Astrocyte (in vitro differentiated cells and primary cell): ENCODE measurements at places on chromosomes 13 and 19.
A peak's percentile ranks its signal among the peaks of the same experiment; 100 is the strongest.

DNA sequence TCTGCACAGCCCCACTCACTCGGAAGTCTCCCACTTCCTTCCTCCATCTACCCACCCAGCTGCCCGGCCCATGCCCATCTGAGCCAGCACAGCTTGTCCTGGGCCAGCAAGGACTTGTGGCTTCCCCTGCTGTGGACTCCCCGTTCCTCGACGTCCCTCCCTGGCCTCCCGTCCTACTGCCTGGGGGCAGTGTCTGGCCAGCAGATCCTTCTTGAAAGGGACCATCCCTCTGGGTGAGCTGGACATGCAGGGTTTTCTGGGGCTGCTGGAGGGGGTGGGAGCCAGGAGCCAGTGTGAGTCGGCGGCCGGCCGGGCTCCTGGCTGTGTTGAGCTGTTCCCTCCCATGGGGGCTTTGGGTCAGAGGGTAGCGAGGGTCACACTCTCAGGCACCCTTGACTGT is 26.7 kb downstream of the CRTC1 start:
- no peak for DNase-seq

DNA sequence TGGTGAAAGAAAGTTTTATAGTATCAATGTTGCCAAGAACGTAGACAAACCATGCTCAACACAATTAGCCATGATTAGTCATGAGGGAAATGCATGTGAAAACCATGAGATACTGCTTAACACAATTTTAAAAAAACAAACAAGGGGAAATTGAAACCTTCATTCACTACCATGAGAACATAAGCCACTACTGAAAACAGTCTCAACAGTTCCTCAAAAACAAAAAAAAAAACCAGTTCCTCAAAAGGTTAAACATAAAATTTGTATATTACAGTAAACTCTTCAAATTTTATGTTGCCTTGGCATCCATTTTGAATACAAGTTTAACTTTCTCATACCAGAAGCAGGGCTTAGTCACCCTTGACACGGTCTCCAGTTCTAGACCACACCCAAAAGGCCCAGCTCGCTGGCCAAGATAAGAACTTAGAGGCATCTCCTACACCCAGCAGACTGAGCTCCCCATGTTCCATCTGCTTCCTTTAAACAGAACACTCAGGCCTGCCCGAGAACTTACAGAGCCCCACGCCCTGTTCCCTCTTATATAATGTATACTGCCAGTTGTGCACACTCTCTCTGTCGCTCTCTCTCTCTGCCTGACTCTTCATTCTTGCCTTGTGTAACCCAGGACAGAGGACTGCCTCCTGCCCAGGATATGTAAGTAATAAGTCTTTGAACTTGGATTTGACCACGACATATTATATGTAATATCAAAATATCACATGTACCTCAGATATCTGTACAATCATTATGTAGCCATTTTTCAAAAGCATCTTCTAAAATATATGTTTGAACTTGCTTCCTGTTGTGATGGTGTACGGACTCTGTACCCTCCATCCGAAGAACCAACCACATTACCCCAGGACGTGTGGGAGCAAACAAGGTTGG is 67.4 kb downstream of the STK24 start:
- DNase-seq, result peak; percentile 86

DNA sequence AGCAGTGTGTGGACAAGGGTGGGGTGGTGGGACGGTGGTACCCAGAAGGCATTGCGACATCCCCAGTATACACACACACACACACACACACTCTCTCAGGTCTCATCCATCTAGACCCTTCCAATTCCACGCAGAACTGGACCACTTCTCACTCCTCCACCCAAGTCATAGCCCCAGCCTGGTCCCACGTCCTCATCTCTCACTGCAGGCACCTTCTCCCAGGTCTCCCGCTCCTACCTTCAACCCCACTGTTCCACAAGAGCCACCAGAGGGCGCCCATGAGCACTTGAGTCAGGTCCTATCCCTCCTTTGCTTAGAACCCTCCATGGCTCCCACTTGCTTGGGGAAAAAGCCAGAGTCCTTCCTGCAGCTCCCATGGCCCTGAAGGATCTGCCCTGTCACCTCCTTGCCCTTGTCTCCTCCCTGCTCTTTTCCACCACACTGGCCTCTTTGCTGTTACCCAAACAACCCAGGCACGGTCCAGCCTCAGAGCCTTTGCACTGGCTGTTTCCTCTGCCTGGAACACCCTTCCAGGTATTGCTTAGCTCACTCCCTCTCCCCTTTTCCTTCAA is 62.6 kb downstream of the IER2 start:
- DNase-seq, result no peak

- peak; percentile 75 for DNase-seq
Observed at GRCh38 chr19:28426730-28427225, 786.2 kb downstream of the UQCRFS1 start.

DNA sequence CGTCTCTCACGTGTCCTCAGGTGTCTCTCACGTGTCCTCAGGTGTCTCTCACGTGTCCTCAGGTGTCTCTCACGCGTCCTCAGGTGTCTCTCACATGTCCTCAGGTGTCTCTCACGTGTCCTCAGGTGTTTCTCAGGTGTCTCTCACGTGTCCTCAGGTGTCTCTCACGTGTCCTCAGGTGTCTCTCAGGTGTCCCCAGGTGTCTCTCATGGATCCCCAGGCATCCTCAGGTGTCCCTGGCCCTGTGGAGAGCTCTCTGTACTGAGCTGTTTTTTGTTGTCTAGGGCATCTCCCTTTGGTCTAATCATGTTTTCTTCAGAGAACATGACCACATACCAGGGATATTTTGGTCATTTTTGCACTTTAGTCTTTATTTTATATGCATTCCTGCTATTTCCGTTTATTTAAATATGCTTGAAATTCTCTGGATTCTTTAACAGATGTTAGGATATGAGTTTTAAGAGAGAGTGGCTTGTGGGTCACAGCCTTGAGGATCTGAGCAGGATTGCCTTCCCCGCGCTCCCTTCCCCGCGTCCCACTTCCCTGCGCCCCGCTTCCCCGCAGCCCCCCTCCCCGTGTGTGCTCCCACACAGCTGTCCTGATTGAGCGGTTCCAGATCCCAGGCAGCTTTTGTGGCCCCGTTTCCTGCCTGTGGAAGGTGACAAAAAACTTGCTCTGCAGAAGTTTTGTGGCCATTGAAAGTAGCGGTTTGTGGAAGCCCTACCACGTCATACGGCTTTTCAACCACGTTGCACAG is 31.9 kb downstream of the ATP4B start:
- peak; percentile 54 for DNase-seq

DNA sequence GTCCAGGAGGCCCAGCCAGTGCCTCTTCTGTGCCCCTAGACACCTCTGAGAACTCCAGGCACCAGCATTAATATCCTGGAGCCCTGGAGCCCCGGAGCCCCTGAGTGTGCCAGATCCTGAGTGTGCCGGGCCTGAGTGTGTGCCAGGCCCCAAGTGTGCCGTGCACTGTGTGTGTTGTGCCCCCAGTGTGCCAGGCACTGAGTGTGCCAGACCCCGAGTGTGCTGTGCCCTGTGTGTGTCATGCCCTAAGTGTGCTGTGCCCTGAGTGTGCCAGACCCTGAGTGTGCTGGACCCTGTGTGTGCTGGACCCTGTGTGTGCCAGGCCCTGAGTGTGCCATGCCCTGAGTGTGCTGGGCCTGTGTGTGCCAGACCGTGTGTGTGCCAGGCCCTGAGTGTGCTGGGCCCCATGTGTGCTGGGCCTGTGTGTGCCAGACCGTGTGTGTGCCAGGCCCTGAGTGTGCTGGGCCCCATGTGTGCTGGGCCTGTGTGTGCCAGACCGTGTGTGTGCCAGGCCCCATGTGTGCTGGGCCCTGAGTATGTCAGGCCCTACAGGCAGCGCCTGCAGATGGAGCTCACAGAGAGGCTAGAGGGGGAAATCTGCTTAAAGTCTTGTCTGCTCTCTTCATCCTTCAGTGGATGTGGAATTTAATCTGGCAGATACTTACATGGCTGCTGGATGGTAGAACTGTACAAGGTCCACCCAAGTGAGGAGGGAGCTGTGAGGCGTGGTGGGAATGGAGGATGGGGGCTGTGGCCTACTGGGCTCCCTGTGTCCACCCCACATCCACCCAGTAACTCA is 53.9 kb downstream of the C13orf46 start:
- DNase-seq, result no peak

- DNase-seq, result no peak
Observed at GRCh38 chr19:34246340-34246739, 8.0 kb upstream of the GARRE1 start.

GRCh38 chr13:43279696-43280095 is 256.3 kb downstream of the DNAJC15 start:
- DNase-seq, result no peak

DNA sequence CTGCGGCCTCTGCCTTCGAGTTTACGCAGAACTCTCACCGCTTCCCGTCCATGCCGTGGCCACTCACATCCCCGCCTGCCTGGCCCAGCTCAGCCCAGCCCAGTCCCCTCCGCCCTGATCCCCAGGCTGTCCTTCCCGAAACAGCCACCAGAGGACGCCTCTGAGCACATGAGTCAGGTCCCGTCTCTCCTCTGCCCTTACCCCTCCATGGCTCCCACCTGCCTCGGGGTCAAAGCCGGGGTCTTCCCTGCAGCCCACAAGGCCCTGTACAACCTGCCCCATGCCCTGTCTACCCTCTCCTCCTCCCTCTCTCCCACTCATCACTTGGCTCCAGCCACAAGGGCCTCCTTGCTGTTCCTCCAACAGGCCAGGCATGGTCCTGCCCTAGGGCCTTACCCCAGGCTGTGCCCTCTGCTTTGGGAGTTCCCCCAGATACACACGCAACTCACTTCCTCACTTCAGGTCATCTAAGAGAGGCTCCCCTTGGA is 8.1 kb upstream of the SEMA6B start:
- DNase-seq, result no peak

DNA sequence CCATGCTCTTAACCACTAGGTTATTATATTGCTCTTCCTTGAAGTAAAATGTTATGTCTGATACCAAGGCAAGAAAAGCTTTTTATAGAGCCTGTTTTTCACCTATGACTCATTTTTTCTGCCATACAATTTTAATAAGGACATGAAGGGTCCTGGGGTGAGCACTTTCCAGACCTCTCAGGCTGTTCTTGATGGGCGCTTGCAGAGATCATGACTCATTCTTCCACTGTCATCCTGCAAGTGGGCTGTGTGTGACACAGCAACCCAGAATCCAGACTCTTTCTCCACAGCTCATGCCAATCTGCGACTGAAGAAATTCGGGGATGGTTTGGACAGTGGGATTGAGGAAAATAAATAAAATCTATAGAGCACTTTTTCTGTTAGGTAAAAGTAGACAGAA is 506.7 kb upstream of the NBEA start:
- DNase-seq, result peak; percentile 63

GRCh38 chr19:8681345-8682029 is 17.1 kb downstream of the ACTL9 start:
- no peak for DNase-seq
